Endothelial cell (in vitro differentiated cells): ENCODE measurements at places on chromosomes 7 and 10. TPM values are rescaled to one million over a fixed set of nuclear protein-coding genes. Genes with fewer than 3 reads are reported as not detected.

The UTF1 gene
- 0.38 TPM for total RNA-seq

- no peaks in the 10 kb centered on the region for H3K4me1 ChIP-seq
- peaks cover 4% of the 10 kb centered on the region for H3K36me3 ChIP-seq
- no peak for DNase-seq
- no peaks in the 10 kb centered on the region for H3K27me3 ChIP-seq
Observed at GRCh38 chr7:52863652-52864051, 171.8 kb upstream of the POM121L12 start.

DNA sequence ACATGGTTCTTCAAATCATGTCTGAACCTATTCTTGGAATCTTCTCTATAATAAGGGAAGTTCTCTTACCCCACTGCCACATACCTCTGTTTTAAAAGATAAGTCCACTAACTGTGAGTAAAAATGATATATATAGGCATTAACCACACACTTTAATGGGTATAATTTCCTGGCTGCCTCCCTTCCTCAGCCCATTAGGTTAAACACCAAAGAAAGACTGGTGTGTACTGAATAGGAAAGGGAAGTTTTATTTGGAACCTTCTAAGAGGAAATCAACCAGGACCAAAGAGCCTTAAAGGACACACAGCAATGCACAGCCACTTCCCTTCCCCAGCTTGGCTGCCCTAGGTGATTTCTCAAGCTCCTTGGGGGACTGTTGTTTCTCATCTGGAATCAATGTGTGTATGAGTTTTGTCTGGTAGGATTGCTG lies 5.0 kb upstream of the WBP1L start:
- no peak overlapping the region for H3K4me3 ChIP-seq
- H3K4me1 ChIP-seq, result peaks cover 42% of the 10 kb centered on the region
- DNase-seq, result no peak
- peaks cover 6% of the 10 kb centered on the region for H3K36me3 ChIP-seq

- peaks cover 19% of the 10 kb centered on the region for H3K4me1 ChIP-seq
- H3K4me3 ChIP-seq, result no peak overlapping the region
- no peak overlapping the region for H3K27ac ChIP-seq
- peaks cover 14% of the 10 kb centered on the region for H3K27me3 ChIP-seq
Observed at GRCh38 chr10:23439452-23439960, 631 bp downstream of the OTUD1 start.
